ENCODE measurements at places on chromosomes 5 and 9. TPM values are rescaled to one million over a fixed set of nuclear protein-coding genes. Genes with fewer than 3 reads are reported as not detected.

KIAA1191 gene
- 90.2 TPM for total RNA-seq

IRX1 gene
- total RNA-seq, result not detected

PCDHB14 gene
- 8.7 TPM for total RNA-seq

PCDHGA9 gene
- total RNA-seq, result 5.6 TPM

TMEM174 gene
- not detected for total RNA-seq

CDH9 gene
- not detected for total RNA-seq

DOLK gene
- total RNA-seq, result 9.0 TPM

PCDHGB5 gene
- total RNA-seq, result 9.5 TPM

ZNF879 gene
- 2.7 TPM for total RNA-seq

TLX3 gene
- not detected for total RNA-seq

SLC1A1 gene
- 4.2 TPM for total RNA-seq

SOX30 gene
- 0.23 TPM for total RNA-seq

ARHGEF28 gene
- total RNA-seq, result 12.7 TPM

PIP5K1B gene
- total RNA-seq, result 2.7 TPM

FGFR4 gene
- total RNA-seq, result 1.5 TPM

CCDC192 gene
- not detected for total RNA-seq

TMOD1 gene
- 57.8 TPM for total RNA-seq

NXNL2 gene
- 1.00 TPM for total RNA-seq

GFI1B gene
- not detected for total RNA-seq

SLC6A7 gene
- total RNA-seq, result 0.14 TPM

MED7 gene
- 14.2 TPM for total RNA-seq

CSF1R gene
- 55.1 TPM for total RNA-seq

PRDM9 gene
- total RNA-seq, result not detected

SLC6A3 gene
- 0.19 TPM for total RNA-seq

GHR gene
- total RNA-seq, result 11.4 TPM

INSL4 gene
- total RNA-seq, result not detected

TAF1L gene
- not detected for total RNA-seq

FEM1C gene
- total RNA-seq, result 25.6 TPM

EEIG1 gene
- total RNA-seq, result 56.9 TPM

RRAGA gene
- total RNA-seq, result 88.3 TPM

KIAA0825 gene
- 4.8 TPM for total RNA-seq

OXCT1 gene
- total RNA-seq, result 44.0 TPM

CCDC152 gene
- 2.3 TPM for total RNA-seq

CCL19 gene
- total RNA-seq, result 15.2 TPM

SLC35D2 gene
- 15.7 TPM for total RNA-seq

HMMR gene
- total RNA-seq, result 0.14 TPM

SLC45A2 gene
- not detected for total RNA-seq

TRUB2 gene
- total RNA-seq, result 11.8 TPM

MCTP1 gene
- total RNA-seq, result 38.9 TPM

MAP1B gene
- total RNA-seq, result 437 TPM

DBH gene
- total RNA-seq, result not detected
